IPS DF 6.9 (cell line): ENCODE measurements at places on chromosomes 5 and 9.
A peak's percentile ranks its signal among the peaks of the same experiment; 100 is the strongest.

DNA sequence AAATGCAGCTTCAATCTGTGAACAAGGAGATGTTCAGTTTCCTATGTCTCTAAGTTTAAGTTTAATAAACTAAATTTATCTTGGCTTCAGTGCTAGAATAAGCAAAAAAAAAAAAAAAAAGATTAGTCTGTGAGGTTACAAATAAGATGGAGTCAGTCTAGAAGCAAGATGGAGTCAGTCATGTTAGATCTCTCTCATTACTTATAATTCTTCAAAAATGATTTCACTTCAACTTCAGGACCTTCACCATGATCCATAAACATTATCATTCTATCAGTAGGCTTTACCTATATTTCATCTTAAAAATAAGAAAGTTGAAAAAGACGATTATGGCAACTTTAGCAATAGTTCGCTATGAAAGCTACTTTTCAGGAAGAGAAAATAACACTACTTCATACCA, 30.2 kb upstream of the TMC1 start:
- no peak for DNase-seq

- DNase-seq, result no peak
Measured at GRCh38 chr5:78405829-78406750, 45.7 kb downstream of the SCAMP1 start.

DNA sequence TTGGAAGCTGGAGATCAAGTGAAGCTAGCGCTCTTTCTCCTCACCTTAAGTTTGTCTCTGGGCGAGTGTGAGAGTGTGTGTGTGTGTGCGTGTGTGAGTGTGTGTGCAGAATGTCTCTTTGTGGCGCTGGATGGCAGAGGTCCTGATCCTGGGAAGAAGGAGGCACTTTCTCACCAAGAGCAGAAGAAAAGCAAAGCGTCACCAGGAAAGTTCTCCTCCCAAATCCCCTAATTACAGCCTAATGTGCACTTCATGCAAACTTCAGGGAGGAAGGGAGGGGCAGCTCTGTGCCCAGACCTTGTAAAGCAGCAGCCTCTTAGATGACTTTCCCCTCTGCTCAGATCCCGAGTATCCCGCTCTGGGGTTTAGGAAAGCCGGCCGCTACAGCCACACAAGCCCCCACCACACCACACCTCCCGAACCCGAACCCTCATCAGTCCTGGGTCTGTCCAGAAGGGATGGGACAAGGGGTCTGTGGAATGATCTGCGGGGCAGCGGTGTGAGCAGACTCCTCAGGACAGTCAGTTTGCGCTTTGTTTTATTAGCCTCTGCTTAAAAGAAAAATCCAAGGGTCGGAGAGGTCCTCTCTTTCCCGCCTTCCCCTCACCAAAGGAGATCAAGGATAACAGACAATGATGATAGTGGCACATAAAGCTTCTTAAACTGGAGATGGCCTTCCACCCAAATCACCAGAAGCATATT, at the start of gene HAPLN1:
HAPLN1 (minus strand) TSS at position 20 of the 702 bp plus-strand sequence. CDS start 47,332 bp downstream, outside the sequence.
- no peak for DNase-seq

DNA sequence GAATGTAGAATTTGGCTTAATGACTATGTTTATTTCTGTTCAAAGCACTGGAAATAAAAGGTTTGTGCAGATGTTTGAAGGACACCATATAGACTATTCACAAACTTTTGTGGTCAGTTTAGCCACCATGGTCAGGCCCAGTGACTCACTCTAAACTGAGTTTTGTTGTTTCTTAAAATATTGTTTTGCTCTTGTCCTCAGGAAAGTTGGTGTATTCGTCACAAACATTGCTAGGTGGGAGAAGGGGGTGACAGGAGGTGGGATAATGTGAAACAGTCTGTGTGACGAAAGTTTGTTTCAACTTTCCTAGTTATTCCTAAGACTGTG, 35.0 kb upstream of the LIFR start:
- DNase-seq, result no peak

DNA sequence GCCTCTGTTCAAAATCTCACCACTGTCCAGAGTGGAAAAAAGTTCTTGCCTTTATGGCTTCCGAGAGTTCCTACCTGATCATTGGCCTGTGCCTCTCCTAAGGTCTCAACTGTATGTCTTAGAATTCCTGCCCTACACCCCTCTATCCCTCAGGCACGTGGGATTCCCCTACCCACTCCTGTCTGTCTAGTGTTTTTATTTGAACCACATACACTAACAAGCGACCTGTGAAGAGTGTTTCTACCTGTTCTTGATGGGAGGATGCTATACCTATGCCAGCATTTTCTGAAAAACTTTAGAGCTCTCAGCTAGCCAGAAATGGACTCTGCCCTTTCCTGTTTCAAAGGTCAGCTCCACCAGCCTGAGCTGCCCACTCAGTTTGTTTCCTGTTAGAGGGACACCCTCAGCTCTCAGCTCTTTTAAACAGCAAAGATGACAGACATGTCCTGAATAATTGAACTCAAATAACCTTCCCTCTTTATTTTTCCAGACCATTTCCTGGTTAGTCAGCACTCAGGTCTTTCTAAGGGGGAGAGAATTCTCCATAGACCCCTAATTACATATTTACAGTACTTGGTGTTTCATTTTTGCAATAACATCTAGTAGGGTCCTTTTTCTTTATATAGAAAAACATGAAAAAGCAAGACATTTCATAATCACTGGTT, 214.8 kb downstream of the AOPEP start:
- no peak for DNase-seq

GRCh38 chr5:174337276-174338184, 292.0 kb downstream of the NSG2 start:
- no peak for DNase-seq

- no peak for DNase-seq
Measured at GRCh38 chr9:31730398-31730797, 654.0 kb upstream of the ACO1 start.

DNA sequence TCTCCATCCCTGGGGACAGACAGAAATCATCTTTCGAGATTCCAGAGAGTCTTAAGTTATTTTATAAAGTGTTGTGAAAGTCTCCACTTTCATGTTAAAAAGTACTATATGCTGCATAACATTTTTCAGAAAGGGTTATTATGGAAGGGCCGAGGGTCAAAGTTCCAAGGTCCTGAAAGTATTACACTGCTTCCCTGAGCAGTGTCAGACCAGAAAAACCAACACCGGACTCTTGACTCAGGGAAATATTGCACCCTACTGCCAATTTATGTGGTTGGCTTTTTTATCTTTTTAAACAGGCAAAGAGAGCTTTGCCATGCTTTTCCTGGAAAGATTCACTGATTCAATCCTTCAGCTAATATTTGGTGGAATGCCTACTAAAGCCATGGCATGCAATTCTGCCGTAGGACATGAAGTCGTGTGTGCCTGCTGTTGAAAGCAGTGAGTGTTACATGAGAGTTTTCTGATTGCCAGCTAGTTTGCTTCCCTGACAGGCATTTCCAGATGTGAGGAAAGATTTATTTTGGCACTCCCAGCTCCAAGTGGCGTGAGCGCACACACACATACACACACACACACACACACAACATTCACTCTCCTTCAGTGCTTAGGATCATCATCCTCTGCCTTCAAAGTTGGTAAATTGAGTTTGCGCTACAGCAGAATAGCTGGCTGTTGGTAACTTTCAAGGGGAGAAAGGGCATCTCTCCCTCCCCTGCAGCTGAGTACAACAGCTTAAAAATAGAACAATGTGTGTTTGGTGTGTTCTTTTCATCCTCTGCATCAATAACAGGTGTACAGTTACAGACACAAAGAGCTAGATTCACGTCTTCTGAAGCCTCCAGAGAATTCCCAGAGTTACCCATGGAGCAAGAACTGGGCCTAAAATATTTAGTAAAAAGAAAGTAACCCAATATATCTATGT, 45.6 kb downstream of the SLC1A3 start:
- no peak for DNase-seq

GRCh38 chr5:179795049-179795862, 1.5 kb downstream of the LTC4S start:
- no peak for DNase-seq

DNA sequence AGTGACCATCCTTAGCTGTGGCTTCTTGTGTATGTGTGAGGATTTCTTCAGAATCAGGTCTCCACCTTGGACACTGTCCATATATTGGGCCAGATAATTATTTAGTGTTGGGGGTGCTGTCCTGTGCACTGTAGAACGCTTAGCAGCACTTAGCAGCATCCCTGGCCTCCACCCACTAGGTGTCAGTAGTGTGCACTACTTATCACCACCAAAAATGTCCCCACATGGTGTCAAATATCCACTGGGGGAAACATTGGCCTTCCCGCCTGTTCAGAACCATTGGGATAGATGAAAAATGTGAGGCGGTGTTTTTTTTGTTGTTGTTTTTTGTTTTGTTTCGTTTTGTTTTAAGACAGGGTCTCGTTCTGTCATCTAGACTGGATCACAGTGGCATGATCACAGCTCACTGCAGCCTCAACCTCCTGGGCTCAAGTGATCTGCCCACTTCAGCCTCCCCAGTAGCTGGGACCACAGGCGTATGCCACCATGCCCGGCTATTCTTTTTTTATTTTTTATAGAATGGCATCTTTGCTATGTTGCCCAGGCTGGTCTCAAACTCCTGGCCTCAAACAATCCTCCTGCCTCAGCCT, 67.7 kb downstream of the TENT4A start:
- peak; percentile 45 for DNase-seq

DNA sequence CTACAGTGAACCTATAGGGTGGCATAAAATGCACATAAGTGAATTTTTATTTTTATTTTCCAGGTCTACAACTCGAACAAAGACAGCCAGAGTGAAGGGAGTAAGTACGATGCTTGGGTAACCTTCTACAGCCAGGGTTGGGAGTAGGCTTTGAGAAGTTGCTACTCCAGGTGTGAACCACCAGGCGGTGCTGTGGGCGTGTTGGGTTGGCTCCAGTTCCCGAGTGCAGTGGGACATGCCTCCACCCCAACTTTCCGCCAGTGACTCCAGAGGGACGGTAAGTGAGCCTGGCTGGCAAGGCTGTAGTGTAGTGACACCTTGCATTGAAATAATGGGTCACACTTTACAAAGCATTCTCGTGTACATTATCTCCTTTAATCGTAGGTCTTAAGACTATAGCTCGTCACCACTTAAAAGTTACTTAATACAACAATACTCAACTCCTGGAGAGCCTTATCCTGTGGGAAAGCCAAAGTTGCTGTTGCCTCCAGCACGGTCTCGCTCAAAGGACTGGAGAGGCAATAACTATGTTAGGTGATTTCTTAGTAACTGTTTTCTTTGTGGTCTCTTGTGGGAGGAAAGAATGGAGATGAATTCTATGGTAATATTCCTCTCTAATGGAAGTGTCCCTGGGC, 244.0 kb downstream of the ARHGAP26 start:
- DNase-seq, result peak; percentile 70

DNA sequence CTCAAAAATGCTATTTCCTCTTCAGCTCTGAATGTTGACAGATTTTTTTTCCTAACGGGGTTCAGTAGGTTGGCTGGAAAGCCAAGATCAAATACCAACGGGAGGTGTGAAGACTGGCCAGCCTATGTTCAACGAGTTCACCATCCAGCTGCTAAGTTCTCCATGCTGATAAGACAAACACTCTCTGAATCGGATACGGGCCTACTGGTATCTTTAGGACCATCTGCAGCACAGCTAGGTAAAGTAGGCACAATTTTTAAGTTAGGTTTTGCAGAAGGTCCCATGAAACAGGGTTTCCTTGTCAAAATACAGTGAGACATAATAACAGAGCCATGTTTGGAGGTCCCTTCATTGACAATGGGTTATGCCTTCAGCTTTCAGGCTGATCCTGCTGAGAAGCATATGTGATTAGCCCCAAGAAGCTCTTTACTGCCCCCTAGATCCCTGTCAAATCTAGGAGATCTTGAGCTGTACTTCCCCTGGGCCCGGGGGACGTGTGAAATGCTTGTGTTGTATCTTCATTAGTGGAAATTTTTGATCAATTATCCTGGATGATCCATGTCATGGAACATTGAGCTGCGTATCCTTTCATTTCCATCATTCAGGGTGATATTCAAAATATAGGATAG, 60.6 kb downstream of the PGM5 start:
- DNase-seq, result peak; percentile 22

DNA sequence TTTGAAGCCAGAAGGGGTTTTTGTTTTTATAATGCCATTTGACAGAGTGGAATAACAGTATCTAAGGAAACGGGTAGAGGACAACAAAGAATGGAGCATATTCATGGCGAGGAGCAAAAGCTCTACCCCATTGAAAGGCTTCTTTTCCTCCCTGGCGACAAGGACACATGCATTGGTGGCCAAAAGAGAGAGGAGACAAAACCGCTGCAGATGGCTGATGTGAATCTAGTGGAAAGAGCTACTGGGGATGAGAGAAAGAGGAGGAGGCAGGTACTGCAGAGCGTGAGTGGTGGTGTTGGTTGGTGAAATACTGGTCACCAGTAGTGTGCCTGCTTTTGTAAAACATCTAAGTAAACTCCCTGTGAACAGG, 491 bp downstream of the APC start:
- DNase-seq, result no peak

DNA sequence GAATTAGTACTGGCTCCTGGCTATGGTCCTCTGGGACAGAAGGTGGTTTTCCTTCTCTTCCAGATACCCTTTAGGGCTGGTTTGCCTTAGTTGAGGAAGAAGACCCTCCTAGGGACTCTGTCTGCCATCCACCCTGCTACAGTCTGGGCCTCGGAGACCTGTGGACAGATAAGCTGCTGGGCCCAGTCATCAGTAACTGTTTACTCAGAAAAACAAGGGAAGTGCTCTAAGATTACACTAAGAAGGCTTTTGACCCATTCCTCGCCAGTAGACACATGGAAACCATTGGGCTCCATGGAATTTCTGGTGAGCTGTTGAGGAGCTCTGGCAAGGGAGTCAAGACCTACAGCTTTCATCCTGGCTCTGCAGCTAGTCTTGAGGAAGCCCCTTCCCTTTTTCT, 31.2 kb downstream of the LARP1 start:
- DNase-seq, result no peak

- DNase-seq, result no peak
Measured at GRCh38 chr5:166724284-166724683, 1567.2 kb upstream of the WWC1 start.

- no peak for DNase-seq
Measured at GRCh38 chr9:89788434-89788833, 183.6 kb downstream of the GADD45G start.

DNA sequence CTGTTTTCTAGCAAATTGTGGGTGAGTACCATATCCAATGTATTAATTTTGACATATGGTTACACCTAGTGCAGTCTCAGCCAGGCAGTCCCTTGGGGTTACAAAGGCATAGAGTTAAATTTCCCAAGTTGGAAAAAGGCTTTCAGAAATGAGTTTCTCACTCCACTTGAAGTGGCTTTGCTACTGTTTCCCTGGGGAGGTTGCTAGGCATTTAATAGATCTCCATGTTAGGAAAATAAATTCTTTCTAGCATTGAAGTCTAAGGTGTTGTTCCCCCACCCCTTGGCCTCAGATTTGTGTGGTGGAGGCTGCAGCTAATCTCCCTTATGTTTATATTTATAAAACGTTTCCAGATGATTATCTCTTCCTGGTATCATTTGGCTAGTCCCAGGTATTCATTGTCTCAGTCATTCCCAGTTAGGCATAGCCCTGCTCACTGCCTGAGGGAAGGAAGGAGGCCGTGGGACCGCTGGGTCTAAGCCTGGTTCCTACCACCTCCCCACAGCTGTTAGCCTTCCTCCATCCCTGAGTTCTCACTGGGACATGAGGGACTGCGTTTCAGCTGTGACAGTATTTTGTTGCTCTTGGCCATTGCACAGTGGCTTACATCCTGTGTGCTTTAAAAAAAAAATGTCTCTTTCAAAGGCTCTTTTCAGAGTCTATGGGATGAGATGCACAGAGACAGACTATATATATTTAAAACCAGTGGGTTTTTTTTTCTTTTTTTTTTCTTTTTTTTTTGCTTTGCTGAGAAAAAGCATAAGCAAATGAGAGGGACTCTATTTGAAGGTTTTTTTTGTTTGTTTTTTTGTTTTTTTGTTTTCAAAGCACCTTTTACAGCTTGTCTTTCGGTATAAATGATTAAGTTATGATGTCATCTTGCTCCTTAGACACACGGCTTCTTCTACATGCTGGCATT, 121.5 kb downstream of the MAST4 start:
- DNase-seq, result no peak
